ENCODE measurements at places on chromosomes 2 and 18.

DNA sequence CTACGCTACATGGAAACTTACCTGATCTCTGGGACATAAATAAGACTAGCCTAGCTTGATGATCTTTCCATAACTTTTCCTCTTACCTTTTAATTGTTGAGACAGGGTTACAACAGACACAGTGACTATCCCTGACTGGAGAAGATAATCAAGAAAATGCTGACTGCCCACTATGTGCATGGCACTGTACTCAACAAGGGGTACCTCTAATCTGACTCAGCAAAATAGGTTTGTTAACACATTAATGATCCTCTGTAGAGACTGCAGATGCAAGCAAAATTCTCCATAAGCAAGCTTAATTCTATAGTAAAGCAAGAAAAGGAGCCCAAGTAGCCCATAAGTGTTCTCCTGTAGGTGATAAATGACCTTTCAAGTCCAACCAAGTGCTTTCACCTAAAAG, 25.5 kb downstream of the ACVR1C start:
- DNase-seq = no peak

- DNase-seq = no peak
Observed at GRCh38 chr18:79406708-79407107, 11.0 kb downstream of the NFATC1 start.

GRCh38 chr2:44918095-44918775, 23.3 kb upstream of the SIX3 start:
- no peak for DNase-seq

GRCh38 chr2:239438368-239438767, 37.5 kb upstream of the HDAC4 start:
- no peak for DNase-seq

- DNase-seq = no peak
Observed at GRCh38 chr2:205984381-205984780, 101.6 kb downstream of the INO80D start.

DNA sequence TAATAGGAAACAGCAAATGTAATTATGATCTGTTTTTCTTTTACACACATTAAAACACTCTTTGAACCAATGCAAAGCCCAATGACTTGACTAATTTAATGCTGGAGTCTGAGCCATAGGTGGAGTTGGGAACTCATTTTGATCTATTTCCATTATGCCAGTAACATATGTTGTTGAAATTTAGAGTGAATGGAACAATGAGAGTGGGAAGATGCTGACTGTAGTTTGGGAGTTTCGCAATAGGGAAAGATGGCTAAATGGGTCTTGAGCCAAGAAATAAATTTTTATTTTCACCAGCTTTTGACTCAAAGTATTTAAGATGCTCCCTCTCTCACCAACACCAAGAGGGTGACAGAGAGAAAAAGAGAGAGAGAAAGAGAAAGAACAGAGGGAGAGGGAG, 246.7 kb downstream of the DLGAP1 start:
- DNase-seq = no peak

DNA sequence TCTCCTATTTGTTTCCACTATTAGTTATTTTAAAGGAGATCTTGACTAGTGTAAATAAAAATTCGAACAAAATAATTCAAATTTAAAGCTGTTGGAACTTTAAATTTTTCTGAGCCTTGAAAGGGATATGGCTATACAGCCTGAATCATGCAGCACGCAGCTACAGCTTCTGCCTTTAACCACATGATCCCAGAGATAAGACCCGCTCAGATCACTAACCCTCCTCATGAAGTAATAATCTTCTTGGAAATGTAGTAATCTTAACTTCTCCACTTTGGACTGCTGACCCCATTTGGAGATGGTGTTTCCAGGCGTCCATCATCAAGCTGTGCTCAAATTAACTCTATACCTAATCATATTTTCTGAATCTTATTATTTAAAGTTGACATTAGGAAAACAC, 336.6 kb downstream of the DSC3 start:
- DNase-seq = no peak

DNA sequence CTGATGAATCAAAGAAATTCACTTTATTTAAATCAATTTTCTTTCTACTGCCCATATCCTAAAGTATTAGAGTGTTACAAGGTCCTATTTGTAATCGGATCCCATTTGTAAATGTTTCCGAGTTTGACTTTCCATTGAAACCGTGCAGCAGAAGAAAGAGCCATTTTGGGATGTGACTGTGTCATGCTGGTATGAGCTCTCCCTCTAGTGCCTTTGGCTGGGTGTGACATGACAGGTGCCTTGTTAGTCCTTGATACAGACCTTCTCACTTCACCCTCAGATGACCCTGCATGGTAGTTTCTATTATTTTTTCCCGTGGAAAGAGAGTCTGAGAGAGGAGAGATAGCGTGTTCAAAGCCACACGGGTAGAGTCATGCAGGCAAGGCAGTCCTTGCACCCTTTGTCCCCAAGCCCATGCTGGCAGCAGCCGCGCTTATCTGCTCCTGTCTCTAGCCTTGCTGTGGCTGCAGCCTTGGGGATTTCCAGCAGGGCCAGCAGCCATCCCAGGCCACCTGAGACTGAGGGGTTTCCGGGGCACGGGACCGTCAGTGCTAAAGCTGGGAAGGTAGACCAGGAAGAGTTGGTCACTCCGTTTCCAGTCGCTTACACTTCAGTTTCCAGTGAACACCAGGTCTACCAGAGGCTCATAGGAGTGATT, 21.4 kb downstream of the CHMP1B start:
- DNase-seq = no peak

DNA sequence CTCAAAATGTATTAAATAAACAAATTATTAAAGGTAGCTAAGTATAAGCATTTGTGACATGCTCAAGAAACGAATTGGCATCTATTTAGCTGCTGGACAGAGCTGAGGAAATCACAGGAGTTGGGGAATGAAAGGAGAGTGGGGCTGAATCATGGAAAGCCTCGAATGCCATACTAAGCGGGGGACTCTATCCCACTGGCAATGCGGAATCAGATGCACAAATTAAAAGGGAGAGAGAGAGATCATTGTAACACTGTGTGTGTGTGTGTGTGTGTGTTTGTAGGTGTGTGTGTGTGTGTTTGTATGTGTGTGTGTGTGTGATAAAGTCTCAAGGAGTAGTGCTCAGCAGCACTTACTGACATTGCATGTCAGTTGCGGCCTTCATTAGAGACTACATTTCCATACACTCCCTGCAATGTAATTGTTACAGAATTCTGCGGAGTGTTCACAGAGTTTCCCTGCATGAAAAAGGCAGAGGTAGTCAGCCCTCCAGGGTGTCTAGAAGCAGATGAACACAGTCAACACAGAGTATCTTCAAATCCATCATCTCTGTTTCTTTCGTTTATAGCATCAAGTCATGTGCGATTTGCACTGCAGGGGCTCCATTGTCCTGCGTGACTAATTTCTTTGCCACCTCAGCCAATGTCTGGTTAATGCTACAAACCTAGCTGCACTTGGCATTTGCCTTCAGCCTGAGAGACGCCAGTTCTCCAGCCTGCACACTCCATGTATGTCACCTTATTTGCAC, 111.7 kb upstream of the CYRIA start:
- DNase-seq = no peak

DNA sequence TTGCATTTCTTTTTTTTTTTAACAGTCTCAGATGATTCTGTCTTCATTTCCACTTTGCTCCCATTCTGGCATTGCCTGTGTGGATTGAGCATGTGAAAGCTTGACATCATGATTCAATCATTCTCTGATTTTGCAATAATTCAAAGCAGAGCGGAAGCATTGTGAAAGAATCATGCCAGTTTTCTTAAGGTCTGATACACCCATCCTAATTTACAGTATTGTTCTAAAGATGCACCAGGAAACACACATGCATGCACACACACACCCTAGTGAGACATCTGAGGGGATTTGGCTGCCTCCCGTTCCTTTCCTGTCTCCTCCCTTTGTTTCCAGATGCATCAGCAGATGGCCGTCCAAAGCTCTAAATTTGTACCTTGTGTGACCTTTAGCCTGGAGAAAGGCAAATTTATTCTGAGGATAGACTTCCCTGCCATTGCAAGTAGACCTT, 97.3 kb downstream of the FMNL2 start:
- no peak for DNase-seq

DNA sequence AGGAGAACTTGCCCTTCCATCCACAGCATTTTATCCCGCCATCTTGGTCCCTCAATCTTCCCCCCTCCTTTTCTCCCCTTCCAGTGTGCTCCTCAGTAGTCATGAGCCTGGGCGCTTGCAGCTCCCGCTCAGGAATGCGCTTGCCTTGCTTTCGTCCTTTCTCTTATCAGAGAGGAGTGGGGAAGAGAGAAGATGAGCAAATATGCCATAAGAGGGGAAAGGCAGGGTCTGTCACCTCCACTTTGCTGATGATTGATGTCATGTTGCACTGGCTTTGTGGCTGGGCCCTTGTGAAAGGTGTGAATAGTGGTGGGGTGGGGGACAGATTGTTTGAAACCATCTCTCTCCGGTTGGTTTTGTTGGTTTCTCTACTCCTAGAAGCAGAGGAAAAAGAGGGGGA, 569.3 kb downstream of the TNS1 start:
- no peak for DNase-seq

- no peak for DNase-seq
Observed at GRCh38 chr18:8820396-8821082, 115.2 kb downstream of the MTCL1 start.

- no peak for DNase-seq
Observed at GRCh38 chr2:66070721-66071602, 364.0 kb upstream of the MEIS1 start.

GRCh38 chr18:63315131-63315662, 4.4 kb downstream of the BCL2 start:
- no peak for DNase-seq

DNA sequence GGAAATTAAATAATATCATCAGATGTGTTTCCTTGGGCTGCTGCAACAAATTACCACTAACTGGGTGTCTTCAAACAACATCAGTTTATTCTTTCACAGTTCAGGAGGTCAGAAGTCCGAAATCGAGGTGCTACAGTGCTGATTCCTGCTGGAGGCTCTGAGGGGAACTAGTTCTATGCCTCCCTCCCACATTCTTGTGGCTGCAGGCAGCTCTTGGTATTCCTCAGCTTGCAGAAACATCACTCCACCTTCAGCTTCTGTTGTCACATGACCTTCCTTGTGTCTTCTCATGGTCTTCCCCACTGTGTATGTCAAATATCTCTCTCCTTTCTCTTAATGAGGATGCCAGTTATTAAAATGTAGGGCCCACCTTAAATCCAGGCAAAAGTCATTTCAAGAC, 29.3 kb upstream of the DCC start:
- no peak for DNase-seq

DNA sequence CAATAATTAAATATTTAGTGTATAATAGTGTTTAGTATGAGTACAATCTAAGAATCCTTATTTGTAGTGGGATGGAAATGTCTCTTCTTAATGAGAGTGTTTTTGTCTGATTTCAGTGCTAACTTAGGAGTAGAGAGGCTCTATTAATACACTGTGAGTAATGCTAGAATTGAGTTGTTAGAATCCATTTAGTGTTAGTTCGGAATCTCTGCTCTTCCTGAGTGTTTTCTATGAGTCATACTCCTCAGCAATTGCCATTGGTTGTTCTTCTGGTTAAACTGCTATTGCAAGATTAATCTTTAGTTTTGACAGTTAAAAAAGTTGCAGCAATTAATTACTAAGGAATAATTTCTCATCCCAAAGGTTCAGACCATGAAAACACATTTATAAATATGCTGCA, 828.6 kb upstream of the POU3F3 start:
- no peak for DNase-seq

- DNase-seq = peak; percentile 25
Observed at GRCh38 chr2:19607931-19608771, 249.7 kb upstream of the OSR1 start.

DNA sequence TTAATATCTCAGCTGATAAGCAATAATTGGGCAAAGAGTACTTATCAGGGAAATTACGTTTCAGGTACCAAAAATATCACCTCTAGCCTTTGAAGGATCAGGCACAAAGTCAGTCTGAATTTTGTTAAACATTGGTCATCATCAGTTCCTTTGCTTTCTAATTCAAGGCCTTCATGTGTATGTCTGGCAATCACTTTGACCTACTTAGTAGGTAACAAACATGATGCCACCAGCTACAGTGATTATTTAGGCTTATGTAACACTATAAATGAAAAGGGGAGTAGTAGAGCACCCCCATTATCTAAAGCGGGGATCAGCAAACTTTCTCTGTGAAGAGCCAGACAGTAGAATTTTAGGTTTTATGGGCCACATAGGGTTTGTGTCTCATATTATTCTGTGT, 75.1 kb downstream of the RTN4 start:
- no peak for DNase-seq

DNA sequence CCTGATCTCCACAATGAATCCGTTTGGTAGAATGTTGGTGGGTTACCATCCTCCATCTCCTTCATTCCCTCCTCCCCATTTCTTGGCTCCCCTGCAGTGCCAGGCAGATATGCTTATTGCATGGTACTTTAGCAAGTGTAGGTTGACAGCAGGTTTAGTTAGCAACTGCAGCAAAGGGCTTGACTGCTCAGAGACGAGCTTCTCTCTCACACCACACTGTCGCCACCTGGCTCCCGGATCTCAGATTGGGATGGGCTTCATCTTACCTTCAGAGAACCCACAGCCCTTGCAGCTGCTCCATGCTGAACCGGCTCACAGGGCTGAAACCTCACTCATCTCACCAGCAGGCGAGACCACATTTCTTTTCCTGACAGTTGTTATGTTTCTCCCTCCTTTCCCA, 88.8 kb downstream of the VWA3B start:
- no peak for DNase-seq

- DNase-seq = no peak
Observed at GRCh38 chr2:85096616-85097015, 36.6 kb upstream of the TCF7L1 start.

GRCh38 chr18:59696311-59697235, 650 bp downstream of the CCBE1 start:
- DNase-seq = no peak

- DNase-seq = no peak
Observed at GRCh38 chr2:149894226-149894625, 306.7 kb upstream of the MMADHC start.

- DNase-seq = no peak
Observed at GRCh38 chr2:14257801-14258507, 374.6 kb upstream of the LRATD1 start.

DNA sequence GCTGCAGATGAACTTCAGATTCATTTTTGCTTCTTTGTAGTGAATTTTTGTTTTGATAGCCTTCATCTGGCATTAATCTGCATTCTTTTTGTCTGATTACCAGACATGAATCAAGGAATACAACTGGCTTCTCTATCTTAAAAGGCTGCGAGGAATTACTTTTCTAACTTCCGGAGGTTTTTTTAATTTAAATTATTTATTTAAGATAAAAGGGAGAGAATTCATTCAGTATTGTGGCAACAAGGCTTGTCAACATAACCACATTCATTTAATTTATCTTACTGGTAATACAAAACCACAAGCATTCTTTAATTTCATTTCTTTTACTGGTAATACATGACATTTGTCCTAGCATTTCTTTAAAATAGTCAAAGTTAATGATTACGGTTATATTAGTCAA, 36.0 kb downstream of the CSRNP3 start:
- DNase-seq = no peak

- no peak for DNase-seq
Observed at GRCh38 chr2:197369228-197369932, 58.8 kb upstream of the ANKRD44 start.

- peak; percentile 40 for DNase-seq
Observed at GRCh38 chr2:100291152-100291970, 30.9 kb downstream of the LONRF2 start.

Data from omental fat pad (tissue), 4 donors.